ENCODE measurements at places on chromosomes 6 and 20. TPM values are rescaled to one million over a fixed set of nuclear protein-coding genes. Genes with fewer than 3 reads are reported as not detected.

- DNase-seq, result no peak
These were observed 21.7 kb upstream of the TBC1D20 start for GRCh38 chr20:483815-484644.

DNA sequence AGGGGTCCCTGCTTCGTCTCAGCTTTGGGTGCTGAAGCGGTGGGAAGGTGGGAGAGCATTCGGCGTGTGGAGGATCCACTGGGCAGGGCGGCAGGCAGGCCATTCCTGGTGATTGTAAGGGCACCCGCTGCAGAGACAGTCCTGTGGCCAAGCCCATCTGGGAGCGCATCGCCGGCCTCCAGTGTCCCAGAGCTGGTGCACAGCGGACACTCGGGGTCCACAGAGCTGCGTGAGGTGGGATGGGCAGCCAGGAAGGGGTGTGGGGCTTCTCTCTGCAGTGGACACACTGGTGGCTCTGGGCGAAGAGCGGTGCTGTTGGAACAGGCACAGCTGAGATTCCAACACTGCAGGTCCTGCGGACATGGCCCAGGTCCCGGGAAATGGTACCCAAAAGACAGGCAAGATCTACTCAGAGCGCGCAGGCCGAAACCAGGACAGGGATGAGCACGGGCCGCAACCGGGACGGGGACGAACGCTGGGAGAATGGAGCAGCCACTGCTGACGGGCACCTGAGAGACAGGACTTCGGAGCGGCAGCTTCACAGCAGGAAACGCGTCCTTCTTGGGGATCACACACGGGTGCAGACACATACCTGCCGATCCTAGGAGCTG lies 188.2 kb downstream of the ERMARD start:
- no peak for DNase-seq

GRCh38 chr20:4445784-4446183 lies 275.9 kb upstream of the PRND start:
- no peak for DNase-seq

GRCh38 chr6:44304282-44305199 lies 8.6 kb downstream of the AARS2 start:
- DNase-seq, result peak; percentile 36

DNA sequence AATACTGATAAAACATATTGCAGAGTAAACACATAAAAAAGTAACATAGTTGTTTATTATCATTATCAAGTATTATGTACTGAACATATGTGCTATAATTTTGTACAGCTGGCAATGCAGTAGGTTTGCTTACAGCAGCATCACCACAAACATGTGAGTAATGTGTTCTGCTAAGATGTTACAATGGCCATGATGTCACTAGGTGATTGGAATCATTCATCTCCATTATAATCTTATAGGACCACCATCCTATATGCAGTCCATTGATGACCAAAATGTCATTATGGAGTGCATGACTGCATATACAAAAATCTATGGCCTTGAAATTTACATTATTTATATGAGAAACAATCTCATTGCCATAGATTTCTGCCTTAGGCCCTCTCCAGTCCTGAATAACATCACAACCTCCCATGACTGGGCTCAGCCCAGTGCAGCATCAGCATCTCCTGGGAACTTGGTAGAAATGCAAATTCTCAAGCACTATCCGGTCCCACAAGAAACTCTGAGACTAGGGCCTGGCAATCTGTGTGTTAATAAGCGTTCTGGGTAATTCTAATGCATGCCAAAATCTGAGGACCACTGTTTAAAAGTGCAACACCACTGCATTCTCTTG lies 352.0 kb upstream of the MARCKS start:
- no peak for DNase-seq

DNA sequence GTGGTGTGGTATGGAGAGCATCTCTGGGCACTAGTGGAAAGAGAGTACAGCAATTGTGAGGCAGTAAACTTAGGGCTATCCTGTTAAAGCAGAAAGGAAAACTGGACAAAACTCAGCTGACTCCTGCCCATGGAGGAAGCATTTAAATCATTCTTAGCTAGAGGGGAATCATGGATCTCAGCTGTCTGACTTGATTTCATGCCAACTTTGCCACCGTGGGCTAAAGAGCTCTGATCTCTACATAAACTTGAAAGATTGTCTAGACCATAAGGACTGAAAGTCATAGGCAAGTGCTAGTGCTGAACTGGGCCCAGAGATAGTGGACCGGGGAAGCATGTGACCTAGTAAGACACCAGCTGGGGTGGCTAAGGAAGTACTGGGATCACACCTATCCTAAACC lies 651.8 kb downstream of the COL12A1 start:
- no peak for DNase-seq

DNA sequence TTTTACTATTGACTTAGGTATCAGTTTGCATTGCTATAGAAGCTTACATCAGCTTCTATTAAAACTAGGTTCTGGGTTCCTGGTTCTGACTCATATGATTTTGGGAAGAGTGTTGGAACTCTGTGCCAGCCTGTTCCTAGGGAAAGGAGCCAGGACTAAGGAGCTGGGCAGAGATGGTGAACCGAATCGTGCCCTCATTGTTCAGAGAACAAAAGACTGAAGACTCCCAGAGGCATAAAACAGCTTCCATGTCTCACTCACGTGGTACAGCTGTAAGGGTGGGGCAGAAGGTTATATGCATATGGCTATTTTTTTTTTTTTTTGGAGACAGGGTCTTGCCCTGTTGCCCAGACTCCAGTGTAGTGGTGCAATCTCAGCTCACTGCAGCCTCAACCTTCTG lies 89.1 kb upstream of the THBS2 start:
- DNase-seq, result no peak

DNA sequence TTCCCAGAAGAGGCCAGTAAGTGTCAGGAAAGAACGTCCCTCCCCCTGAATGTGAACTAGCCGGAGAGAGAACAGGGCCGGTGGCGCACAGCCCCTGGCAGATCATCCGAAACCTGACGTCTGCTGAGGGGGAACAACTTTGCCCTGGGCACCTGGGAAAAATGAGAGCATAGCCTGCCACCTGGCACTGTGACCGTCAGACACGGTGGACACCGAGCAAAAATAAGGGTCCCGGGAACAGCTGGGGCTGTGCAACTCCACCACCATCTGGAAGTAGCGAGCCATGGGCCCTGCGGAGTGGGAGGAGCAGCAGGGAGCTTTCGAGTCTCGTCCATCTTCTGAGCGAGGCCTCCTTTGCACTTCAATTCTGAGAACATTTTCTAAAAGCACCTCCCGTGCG lies 110.8 kb downstream of the EDN3 start:
- DNase-seq, result no peak

- DNase-seq, result no peak
These were observed 9.9 kb downstream of the GRIK2 start for GRCh38 chr6:101403216-101403945.

DNA sequence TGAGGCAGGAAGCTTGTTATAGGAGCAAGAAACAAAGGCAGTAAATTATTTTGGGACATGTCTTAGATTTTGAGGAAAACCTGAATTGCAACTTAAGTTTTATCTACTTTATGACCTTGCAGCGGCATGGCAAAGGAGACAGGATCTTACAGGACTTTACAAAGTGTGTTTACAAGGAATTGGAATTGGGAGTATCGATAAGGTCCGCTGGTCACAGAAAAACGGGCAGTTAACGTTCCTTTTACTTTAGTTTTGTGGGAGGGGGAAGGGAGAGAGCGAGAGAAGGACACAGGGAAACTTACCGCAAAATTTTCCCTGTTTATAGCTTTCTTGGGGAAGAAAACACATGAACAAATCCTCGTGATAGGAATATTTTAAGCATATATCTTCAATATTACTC lies 1607.2 kb downstream of the GRIK2 start:
- DNase-seq, result no peak

- no peak for DNase-seq
These were observed 27.6 kb downstream of the VTA1 start for GRCh38 chr6:142174703-142175102.

DNA sequence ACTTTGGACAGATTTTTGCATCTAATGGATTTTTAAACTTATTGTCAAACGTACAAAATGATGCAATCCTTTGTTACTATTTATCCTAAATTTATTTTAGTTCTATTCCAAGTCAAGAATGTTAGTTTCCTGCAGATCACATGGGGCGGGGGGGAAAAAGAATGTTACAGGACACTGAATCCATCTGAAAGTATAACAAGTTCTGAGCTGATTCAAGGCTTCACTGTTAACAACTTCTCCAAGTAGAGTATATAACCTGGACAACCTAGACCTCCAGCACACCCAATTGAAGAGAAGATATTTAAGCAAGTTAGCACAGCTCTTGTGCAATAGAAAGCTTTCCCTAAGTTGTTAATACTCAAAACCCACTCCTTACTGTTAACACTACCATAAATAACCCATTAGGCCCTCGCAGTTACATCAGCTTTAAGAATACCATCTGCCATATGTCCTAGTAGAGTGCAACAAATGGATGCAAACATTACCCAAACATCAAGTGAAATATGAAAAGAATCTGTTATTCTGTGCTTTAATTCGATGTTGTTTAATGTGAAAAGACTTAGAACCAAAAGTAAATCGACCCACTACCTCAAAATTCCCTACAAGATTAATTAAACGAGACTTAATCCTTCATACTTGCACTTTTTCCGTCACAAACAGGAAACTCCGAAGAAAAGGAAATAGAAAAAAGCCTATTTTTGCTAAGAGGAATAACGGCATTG lies 1.3 kb downstream of the SEC63 start:
- DNase-seq, result peak; percentile 35

- no peak for DNase-seq
These were observed 367.9 kb downstream of the PREX1 start for GRCh38 chr20:48459722-48460395.

DNA sequence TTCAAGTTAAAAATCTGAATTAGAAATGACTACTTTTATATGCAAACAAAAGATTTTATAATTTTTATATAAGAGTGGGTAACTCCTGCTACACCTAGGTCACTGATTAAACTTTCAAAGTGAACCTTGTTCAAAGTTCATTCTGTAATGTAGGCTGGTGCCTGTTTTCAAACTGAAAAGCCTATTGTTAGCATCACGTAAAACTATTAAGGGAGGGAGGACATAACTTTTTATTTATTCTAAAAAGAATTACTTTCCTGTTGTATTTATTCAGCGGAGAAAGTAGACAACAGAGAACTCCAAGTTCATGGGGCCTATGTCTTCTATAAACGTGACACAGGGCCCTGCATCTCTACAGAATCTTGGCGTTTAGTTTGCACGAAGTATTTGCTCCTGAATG lies 27.4 kb downstream of the FERMT1 start:
- peak; percentile 62 for DNase-seq

- DNase-seq, result no peak
These were observed 812.6 kb downstream of the TENT5A start for GRCh38 chr6:80939898-80940297.

DNA sequence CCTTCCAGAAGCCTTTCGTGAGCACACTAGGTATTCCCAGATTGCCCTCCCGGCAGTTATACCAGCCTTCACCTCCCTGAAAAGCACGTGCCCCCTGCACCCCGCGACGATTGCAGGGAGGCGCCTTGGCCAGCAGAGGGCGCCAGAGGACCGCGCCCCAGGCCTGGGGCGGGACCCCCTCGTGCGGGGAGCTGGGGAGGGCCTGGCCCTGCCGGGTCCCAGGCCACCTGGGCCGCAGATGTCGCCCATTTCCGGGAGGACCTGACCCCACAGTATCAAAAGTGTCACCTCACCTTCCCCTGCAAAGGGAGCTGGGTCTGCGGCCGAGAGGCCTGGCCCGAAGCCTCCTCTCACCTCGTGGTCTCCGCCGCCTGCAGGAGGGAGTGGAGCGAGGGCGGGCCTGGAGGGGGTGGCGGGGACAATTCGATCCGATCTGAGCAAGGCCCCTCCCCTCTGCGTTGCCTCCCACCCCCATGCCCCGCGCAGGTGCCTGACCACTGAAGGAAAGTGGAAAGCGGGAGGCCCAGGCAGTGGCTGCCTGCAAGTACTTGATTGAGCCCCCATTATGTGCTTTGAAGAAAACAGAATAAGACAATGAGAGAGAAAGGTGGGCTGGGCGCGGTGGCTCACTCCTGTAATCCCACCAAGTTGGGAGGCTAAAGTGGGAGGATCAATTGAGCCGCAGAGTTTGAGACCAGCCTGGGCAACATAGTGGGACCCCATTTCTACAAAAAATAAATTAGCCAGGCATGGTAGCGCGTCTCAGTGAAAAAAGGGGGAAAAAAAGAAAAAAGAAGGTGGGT lies 3.5 kb upstream of the SNAI1 start:
- DNase-seq, result peak; percentile 79

- DNase-seq, result no peak
These were observed 542 bp downstream of the TUBE1 start for GRCh38 chr6:112086744-112087135.

DNA sequence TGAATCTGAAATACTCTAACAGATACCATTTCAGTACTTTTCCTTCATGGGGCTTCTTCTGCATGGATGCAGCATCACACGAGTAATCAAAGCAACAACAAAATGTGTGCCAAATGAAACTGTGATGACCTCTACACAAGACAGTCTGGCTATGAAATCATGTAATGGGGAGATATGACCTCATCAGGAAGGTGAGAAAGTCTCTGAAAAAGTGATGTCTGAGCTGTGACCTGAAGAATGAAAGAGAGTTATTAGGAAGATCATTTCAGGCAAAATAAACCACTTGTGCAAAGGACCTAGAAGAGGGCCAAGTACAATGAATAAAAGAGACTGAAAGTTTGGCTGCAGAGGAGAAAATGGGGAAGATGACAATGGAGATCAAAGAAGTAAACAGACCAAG lies 182.8 kb downstream of the PTPRK start:
- DNase-seq, result no peak

DNA sequence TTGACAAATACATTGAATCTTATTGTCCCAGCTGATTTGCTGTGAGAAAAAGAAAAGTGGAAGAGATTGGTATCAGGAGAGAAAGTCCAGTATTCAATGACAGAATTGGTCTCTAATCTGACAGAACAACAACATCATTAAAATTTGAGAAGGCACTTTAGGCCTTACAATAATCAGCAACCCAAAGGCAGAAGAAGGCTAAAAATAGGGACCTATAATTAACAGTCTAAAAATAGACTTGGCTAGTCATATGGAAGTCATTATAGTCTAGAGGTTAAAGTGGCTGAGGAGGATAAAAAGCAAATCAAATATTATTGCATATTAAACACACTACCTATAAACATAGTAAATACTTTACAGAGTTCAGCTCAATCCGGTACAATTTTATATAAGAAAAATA lies 393.6 kb upstream of the JAG1 start:
- no peak for DNase-seq

GRCh38 chr6:88899569-88900316 lies 63.7 kb downstream of the RNGTT start:
- no peak for DNase-seq

- no peak for DNase-seq
These were observed 232.4 kb upstream of the RSPO3 start for GRCh38 chr6:126886106-126886505.

- no peak for DNase-seq
These were observed 907.6 kb downstream of the TFAP2A start for GRCh38 chr6:9507136-9507895.

Gene KCNQ2
- not detected for polyA plus RNA-seq

Gene CALHM4
- not detected for polyA plus RNA-seq

Gene MPIG6B
- not detected for polyA plus RNA-seq

Gene NUDT3
- polyA plus RNA-seq, result 13.4 TPM

Gene SLC17A1
- polyA plus RNA-seq, result not detected

Gene HTR1E
- not detected for polyA plus RNA-seq

Gene LY6G6F
- polyA plus RNA-seq, result 0.12 TPM

Gene GCNT2
- 6.5 TPM for polyA plus RNA-seq

Gene CEP85L
- polyA plus RNA-seq, result 0.22 TPM

Gene NTSR1
- polyA plus RNA-seq, result not detected

Gene SLC17A2
- not detected for polyA plus RNA-seq

Gene BEND6
- polyA plus RNA-seq, result not detected
